Stimulated activated CD4-positive, alpha-beta T cell treated with anti-CD3 and anti-CD28 coated beads, Interleukin-12 subunit alpha, Interleukin-12 subunit beta, amount 100 ng/mL, for 4 hours (primary cell): ENCODE measurements at places on chromosomes 3 and 15.

DNA sequence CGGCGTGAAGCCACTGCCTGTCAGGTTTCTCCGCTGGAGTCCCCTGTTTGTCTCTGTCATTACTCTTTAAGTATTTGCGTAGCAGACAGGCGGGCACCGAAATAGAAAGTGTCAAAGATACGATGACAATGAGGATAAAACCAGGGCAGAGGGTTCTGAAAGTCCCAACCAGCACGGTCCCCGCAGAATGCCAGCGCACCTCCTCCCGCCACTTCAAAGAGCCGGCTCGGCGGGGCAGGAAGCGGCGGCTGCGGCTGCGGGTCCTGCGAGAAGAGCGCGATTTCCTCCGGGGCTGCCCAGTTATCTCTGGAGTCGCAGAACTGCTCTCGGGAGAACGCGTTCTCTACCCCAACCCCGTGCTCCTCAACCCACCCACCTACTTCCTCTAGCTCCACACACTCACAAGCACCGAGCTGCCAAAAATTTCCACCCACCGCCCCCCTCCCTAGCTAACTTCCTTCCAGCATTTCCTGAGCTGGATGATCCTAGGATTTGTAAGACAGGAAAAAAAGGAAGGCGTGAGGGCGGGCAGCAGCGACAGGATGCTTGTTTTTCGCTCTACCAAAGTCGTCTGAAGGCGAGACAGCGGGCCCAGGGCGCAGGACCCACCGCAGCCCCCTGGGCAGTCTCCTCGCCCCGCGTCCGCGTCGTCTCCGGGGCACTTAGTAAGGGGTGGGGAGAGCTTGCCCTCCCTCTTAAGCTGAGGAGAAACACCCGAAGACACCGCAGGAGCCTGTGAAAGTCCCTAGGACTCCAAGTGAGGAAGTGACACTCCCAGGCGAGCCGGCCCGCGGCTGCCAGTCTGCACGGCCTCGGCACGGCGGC is at the start of gene ARHGAP31:
TSS of gene ARHGAP31 (plus strand) at position 513 of the 825 bp plus-strand sequence. CDS start 522 bp downstream, outside the sequence.
- DNase-seq, result peak; percentile 78

DNA sequence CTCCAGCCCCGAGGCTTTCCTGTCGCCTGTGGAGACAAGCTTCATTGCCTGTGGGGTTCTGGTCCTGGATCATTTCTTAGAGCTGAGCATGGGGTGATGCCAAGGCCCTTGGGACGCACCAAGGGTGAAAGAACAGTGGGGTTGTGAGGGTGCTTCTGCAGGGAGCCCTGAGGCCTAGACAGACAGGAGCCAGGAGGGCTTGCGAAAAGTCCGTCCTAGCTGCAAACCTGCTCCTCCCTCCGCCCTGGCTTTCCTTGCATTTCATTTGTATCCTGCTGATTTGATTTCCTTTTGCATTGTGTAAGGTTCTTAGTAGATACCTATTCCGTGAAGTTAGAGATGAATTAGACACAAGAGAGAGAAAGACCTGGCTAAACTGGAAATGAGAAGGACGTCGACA is 286.9 kb upstream of the C2CD4B start:
- no peak for DNase-seq

GRCh38 chr3:62229211-62229610 is 144.1 kb downstream of the FEZF2 start:
- no peak for DNase-seq

- no peak for DNase-seq
Observed at GRCh38 chr15:78841376-78841706, 30.1 kb upstream of the ADAMTS7 start.

DNA sequence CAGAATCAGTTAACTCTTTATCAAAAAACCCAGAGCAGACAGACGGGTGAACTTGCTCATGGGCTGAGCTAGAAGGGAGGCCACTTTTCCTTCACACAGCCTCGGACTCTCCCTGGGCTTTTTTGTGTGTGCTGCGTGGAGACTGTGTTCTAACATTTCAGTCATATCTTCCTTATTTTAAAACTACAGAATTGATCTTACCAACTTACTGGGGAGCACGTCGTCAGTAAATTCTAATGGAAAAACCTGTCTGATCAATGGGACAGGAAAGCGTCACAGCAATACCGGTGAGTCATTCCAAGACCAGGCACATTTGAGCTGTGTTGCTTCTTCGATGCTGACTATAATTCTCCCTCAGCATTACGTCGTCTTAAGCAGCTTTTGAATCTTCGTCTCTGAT is 145.1 kb downstream of the LPP start:
- no peak for DNase-seq

DNA sequence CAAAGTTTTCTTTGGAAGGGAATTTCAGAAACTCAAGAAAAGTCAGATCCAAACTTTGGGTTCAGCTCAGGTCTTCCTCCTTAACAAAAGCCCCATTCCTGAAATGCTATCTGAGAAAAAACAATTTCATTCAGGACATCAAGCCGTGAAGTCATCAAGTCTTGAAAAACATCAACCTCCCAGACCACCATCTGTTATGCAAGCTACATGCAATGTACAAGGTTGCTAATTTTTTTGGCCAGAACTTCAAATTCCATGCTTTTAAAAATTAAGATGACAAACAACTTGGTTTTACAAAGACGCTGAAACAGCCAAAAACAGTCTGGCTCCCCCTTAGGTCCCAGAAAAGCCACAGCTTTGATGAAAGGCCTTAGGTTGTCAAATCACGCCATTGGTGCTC is 53.9 kb upstream of the WNT5A start:
- DNase-seq, result no peak

GRCh38 chr3:195595785-195596531 is 12.2 kb upstream of the APOD start:
- no peak for DNase-seq

DNA sequence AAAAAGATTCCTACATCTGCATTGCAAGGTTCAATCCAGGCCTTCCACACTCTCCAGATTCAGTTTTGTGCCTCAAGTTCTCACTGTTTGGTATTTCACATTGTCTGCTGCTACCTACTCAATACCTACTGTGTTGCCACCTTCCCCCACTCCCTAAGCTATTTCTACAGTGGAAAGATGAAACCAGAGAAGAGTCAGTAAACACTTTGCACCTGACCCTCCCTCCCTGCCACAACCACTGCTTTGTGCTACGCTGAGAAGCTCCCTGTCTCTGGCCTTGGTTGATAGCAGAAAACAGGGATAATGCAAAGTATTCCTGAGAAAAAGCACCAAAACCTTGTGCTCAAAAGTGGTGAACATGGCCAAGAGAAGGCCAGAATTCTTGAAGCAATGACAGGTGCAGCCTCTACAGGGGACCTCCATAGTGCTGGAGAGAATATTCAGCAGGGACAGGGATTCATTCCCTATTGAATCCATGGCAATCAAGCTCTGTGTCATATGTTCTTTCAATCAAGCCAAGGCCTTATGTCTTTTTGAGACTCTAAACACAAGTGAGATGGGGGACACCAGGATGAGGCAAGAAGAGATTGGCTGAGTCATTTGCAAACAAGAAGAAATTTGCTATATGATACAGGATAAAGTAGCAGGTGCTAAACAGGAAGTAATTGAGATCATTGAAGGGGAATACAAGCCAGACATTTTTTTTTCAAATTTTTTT is 83.5 kb upstream of the LIPC start:
- DNase-seq, result no peak

- DNase-seq, result no peak
Observed at GRCh38 chr15:73939138-73939537, 12.9 kb downstream of the LOXL1 start.
